Stimulated activated effector memory CD8-positive, alpha-beta T cell treated with anti-CD3 and anti-CD28 coated beads, Interleukin-12 subunit alpha, Interleukin-12 subunit beta, amount 100 ng/mL, for 72 hours (primary cell): ENCODE measurements at places on chromosomes 3 and 15.

- no peak for DNase-seq
These were observed 6.1 kb downstream of the ULK3 start for GRCh38 chr15:74836846-74837245.

DNA sequence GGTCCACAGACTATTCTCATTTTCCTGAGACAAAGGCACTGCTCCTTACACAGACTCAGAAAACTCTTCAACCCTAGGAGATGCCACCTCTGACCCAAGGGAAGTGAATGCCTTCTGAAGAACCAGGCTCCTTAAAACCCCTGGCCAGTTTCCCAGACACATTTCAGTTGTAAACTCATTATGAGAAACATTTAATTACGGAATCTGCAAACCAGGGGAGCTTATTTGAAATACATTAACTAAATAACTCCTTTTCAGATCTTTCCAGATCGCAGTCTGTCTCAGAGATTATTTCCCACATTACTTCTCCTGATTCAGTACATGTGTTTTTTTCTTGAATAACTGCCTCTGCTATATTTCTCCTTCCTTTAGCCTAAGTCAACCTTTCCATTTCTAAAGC lies 17.6 kb downstream of the MYO5A start:
- no peak for DNase-seq

GRCh38 chr3:93910097-93910496 lies 63.6 kb downstream of the PROS1 start:
- no peak for DNase-seq

GRCh38 chr15:82172506-82172905 lies 90.0 kb downstream of the EFL1 start:
- DNase-seq = no peak

GRCh38 chr3:129352045-129352444 lies 73.4 kb downstream of the HMCES start:
- no peak for DNase-seq

- no peak for DNase-seq
These were observed 112.2 kb downstream of the OXNAD1 start for GRCh38 chr3:16377196-16377595.

GRCh38 chr15:25181293-25182097 lies 226.7 kb downstream of the SNRPN start:
- no peak for DNase-seq

DNA sequence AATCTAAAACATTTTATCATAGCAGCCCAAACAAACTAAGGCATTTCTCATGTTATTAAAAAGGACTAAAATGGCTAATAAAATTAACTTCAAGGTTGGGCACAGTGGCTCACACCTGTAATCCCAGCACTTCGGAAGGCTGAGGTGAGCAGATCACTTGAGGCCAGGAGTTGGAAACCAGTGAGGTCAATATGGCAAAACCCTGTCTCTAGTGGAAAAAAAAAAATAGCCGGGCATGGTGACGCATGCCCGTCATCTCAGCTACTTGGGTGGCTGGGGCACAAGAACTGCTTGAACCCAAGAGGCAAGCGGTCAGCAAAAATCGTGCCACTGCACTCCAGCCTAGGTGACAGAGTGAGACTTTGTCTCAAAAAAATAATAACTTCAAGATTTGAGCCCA lies 110.2 kb downstream of the NR2E3 start:
- no peak for DNase-seq

DNA sequence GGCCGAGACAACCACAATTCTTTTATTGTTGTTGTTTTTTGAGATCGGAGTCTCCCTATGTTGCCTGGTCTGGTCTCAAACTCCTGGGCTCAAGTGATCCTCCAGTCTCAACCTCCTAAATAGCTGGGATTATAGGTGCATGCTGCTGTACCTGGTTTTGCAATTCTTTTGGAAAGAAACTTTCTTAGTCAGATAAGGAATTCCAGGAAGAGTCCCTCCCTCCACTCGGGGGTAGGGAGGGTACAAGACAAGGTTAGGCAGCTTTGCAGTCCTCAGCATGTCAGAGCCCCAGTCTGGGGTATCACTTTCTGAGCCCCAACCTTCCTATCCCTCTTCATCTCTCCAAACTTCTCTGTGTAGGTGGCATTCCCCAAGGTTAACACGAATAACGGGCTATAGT lies 33.8 kb upstream of the FURIN start:
- no peak for DNase-seq

- DNase-seq = no peak
These were observed 30.7 kb downstream of the NBEAL2 start for GRCh38 chr3:47010111-47010712.

GRCh38 chr3:135023996-135024658 lies 229.1 kb downstream of the EPHB1 start:
- no peak for DNase-seq

GRCh38 chr3:14843321-14843720 lies 24.6 kb downstream of the FGD5 start:
- no peak for DNase-seq
